Stimulated activated CD4-positive, alpha-beta T cell treated with anti-CD3 and anti-CD28 coated beads, Interleukin-4, amount 100 ng/mL, for 24 hours (primary cell): ENCODE measurements at places on chromosomes 2 and 18.

DNA sequence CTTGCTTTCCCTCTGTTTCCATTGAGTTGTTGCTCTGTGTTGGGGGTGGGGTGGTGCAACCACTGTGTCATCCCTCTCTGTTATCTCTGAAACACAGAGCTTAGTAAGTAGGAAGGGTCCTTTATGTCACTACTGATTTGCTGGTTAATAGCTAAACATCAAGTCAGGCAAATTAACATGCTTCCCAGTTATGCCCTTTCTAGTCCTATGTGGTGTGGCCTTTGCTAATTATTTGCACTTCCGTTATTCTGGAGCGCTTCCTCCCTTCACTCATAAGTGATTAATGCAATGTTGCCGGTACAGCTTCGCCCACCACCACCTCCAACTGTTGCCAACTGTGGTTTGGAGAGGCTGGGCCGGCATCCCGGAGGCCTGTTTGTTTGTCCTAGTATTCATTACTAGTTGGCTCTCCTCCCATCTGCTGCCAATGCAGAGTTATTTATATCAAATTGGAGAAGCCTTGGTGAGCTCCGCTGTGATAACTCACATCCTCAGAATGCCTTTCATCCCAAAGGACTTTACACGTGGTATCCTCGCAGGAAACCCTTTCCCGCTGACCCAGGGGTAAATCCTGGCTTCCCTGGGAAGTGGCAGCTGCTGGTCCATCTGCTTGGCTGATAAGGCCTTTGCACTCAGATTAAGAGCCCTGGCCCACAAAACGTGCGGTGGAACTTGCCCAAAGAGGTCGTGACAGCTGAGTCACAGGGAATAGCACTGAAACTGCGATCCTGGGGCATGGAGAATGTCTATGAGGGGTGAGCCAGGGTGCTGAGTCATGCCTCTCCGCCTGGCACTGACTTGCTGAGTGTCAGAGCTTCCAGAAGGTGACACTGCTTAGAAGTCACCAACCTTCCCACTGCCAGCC, 72.0 kb upstream of the ZCCHC2 start:
- DNase-seq: no peak

DNA sequence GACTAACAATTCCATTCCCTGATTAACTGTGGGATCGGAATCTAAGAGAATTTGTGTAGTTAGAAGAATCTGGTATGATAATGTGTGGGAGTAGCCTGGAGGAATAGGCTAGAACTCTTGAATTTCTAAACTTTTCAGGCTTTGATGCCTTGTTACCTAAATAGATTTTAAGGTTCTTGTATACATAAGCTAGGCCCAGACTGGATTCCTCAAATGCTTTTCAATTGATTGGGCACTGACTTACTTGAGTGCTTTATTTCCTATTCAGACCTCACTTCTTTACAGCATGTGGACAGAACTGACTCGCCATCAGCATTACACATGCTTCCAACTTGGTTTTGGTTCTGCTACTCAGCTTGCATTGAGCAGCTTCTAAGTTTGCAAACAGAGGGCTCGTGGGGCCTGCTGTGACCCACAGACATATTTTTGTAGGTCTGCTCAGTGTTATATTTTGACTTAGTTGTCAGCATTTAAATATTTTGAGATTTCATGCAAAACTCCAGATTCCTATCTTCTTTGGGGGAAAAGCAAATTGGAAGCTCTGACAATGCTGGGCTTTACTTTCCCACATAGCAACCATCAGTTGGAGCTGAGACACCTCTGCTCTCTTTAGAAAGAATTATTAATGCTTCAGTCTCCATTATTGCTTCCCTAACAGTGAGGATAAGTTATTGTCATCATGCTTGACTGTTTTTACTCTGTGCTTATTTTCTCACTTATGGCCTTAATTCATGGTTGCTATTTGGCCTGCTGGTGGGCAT, 5.7 kb downstream of the PARD3B start:
- no peak for DNase-seq

DNA sequence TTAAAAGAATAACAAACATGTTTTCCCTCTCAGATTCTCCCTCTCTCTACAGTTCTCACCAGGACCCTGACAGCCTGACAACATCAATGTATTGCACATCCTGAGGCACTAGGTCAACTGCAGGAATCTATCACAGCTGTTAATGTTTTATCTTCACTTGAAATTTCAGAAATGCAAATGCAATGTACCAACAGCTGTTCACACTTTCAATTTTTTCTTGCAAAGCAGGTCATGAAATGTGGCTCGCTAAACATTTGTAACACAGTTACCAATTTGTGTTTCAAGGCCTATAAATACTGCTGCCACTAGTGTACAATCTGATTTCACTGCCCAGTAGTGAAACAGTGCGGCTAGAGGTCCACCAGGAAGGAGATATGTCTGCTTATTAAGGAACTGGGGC, 147.8 kb downstream of the EXOC6B start:
- no peak for DNase-seq

DNA sequence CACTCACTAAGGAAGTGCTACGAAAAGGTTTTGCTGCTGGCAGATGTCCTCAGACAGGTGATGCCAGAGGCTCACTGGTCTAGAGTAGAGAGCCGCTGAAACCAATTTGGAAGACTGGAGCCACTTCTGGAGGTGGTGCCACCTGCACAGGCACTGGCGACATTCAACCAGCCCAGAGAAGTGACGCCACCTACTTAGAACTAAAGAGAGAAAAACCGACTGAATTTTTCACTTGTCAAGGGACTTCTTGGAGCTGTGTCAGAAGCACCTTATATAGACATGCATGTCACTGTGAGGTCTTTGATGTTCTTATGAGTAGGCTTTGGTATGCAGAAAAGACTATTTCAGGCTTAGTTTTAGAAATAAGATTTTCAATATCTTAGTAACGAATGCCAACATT, 71.4 kb downstream of the BOD1L2 start:
- no peak for DNase-seq

DNA sequence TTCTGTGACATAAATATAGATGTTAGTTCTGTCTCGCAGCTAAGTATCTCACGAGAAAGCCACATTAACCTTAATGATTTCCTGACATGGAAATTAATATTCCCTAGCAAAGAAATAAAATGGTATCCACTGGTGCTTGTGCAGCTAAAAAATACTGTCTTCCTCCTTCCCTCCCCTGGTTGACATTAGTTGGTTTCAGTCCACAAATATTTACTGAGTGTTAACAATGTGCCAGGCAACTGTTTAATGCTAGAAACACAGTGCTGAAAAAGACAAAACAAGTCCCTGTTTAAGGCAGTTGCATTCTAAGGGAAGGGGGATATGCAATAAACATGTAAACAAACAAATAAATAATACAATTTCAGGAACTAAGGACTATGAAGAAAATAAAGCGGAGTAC, 44.2 kb upstream of the VPS54 start:
- DNase-seq: no peak

- peak; percentile 24 for DNase-seq
Measured at GRCh38 chr2:227545990-227546389, 52.7 kb upstream of the SCYGR2 start.

- DNase-seq: no peak
Measured at GRCh38 chr18:22318745-22319407, 98.8 kb downstream of the CTAGE1 start.

DNA sequence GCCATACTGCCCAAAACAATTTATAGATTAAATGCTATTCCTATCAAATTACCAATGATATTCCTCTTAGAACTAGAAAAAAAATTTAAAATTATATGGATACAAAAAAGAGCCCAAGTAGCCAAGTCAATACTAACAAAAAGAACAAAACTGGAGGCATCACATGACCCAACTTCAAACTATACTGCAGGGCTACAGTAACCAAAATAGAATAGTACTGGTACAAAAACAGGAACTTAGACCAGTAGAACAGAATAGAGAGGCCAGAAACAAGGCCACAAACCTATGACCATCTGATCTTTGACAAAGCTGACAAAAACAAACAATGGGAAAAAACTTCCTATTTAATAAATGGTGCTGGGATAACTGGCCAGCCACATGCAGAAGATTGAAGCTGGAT, 86.1 kb upstream of the KYNU start:
- no peak for DNase-seq

- DNase-seq: no peak
Measured at GRCh38 chr18:78145096-78145495, 834.5 kb upstream of the SALL3 start.

GRCh38 chr2:59726228-59727120, 827.0 kb downstream of the BCL11A start:
- no peak for DNase-seq

GRCh38 chr2:166494140-166494624, at the start of gene SCN7A:
Gene SCN7A, minus strand, starts transcription at chr2:166494249. Its CDS starts 16,553 bp downstream, at chr2:166477696.
- no peak for DNase-seq

DNA sequence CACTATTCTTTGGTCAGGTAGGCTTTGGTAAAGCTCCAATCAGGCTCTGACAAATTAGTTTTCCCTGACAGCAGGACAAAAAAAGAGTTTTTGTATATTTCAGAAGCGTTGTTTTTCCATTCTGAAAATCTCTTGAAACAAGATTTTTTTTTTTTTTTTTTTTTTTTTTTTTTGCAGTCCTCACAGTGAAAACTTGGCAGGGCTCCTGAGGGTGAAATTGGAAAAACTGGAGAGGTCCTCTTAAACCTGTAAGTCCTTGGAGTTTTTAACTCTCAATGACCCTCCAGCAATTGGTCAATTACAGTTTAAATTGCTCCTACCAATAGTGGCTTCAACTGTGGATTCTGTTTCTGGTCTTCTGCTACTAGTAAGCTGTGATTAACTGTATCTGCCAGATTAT, 244.5 kb upstream of the PKDCC start:
- no peak for DNase-seq

GRCh38 chr2:43191947-43192516, 34.4 kb downstream of the ZFP36L2 start:
- no peak for DNase-seq

GRCh38 chr2:104476075-104476474, 377.8 kb upstream of the POU3F3 start:
- no peak for DNase-seq

- no peak for DNase-seq
Measured at GRCh38 chr2:118554616-118555015, 292.8 kb downstream of the EN1 start.

- no peak for DNase-seq
Measured at GRCh38 chr2:72932045-72932740, 14.9 kb downstream of the EMX1 start.

DNA sequence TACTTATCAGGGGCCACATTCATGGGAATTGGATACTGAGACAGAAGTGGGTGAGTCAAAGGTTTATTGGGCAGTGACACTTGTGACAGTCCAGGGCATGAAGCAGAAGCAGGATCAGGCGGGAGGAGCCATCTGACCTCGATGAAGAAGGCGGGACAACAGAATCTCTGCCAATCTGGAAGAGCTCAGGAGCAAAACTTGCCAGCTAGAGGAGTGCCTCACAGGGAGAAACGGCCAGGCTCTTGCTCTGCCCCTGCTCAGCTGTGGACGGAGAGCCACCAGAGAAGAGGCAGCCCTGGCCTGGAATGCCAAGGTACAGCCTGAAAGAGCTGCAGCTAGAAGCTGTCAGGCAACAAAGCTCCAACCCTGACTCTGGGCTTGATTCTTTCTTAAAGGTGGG, 16.9 kb downstream of the DAW1 start:
- no peak for DNase-seq

DNA sequence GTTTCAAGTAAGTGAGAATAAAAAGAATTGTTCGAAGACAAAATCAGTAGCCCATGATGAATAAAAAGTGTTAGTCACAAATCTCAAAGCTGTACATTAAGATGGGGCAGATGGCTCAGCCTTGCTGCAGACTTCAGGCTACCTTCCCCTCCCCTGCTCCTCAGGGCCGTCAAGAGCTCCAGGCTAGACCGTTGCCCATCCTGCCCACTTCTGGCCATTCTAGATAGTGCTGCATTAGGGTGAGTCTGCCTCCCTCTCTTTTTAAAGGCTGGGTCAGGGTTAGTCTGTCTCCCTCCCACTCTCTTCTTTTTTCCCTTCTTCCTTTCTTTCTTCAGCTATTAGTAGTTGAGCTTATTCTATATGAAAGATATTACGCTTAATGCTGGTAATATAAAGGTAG, 86.0 kb downstream of the MAPRE2 start:
- no peak for DNase-seq

DNA sequence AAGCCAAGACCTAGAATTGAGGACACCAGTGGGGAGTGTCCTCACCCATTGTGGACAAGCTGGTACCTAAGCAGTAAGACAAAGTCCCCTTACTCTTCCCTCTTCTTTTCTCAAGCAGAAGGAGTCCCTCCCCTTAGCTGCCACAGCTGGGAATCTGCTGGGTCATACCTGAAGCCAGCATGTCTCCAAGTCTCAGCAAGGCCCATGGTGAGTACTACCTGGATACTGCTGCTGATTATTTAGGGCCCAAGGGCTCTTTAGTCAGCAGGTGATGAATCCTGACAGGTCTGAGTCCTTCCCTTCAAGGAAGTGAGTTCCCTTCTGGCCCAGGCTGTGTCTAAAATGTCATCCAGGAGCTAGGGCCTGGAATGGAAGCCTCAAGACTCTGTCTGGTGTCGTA, 198.6 kb upstream of the STK17B start:
- DNase-seq: no peak

- no peak for DNase-seq
Measured at GRCh38 chr2:70707706-70708105, 60.3 kb downstream of the ADD2 start.

DNA sequence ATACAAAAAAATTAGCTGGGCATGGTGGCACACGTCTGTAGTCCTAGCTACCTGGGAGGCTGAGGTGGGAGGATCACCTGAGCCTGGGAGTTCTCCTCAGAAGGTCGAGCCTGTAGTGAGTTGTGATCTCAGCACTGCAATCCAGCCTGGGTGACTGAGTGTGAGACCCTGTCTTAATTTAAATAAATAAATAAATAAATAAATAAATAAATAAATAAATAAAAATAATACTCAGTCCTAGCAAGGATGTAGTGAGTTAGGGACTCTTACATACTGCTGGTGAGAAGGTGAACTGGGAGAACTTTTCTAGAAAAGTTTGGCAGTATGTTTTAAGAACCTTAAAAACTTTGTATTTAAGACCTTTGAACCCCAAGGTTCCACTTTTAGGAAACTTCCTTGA, 230.0 kb downstream of the CLIP4 start:
- no peak for DNase-seq

DNA sequence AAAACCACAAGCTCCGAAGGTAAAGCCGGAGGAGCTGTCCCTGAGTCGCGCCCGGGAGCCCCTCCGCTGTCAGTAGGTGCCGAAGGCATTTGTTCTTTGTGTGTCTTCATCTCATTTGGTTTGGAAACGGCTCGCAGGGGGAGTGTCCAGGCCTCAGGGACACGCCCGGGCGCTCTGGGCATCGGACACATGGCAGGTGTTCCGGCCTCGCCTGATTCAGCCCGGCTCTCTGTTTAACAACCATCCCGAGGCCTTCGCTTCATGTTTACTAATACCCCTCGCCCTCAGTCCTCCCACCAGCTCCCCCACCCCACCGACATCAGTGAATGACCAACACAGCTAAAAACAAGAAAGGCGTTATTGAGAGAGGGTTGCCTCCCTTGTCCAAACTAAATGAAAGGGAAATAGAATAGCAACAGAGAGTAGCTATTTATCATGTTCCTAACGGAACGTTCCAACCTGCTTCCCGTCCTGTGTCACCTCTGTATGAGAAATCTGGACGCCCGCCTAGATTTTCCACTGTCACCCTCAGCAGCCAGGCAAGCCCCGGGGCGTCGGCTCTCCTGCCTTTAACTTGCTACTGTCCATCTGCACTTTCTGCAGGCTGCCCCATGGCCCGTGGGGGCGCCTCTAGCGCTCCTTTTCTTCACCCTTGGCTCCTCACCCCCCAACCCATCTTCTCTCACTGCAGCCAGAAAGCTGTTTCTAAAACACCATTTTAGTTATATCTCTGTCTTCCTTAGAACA, 73.9 kb downstream of the MYCN start:
- DNase-seq: no peak
